ENCODE measurements at places on chromosomes 7 and 10.
A peak's percentile ranks its signal among the peaks of the same experiment; 100 is the strongest.

DNA sequence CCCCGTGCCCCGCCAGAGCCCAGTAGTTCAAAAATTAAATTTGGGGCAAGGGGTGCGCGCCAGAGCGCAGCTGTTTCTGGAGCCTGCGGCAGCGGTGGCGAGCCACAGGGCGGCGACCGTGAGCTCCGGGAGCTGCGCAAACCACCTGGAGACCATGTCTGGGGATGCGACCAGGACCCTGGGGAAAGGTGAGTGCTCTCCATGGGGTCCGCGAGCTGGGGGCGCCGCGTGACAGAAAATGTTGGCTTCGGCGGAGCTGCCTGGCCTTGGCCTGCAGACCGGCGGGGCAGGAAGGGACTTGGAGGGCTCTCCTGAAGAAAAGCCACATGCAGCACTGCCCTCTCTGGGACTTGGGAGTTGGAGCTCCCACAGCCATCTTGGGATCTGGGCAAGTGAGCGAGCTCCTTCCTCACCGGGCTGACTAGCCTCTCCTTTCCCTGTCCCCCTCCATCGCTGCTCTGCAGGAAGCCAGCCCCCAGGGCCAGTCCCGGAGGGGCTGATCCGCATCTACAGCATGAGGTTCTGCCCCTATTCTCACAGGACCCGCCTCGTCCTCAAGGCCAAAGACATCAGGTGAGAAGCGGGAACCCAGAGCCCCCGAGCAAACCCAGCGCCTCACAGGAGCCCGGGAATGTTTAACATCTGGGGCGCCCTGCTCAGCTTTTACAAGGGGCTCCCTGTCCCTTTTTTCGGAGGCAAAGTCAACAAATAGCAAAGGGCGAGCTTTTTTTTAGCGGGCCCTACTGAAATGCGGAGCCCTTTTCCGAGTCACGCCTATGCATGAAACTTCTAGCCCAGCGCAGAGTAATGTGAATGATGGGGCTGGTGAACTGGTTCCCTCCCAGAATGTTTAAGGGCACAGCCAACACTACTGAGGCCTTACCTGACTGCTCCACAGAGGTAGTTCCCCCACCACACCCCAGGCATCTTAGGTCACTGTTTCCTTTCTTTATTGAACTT is 6.1 kb downstream of the GSTO2 start:
- DNase-seq, result no peak

DNA sequence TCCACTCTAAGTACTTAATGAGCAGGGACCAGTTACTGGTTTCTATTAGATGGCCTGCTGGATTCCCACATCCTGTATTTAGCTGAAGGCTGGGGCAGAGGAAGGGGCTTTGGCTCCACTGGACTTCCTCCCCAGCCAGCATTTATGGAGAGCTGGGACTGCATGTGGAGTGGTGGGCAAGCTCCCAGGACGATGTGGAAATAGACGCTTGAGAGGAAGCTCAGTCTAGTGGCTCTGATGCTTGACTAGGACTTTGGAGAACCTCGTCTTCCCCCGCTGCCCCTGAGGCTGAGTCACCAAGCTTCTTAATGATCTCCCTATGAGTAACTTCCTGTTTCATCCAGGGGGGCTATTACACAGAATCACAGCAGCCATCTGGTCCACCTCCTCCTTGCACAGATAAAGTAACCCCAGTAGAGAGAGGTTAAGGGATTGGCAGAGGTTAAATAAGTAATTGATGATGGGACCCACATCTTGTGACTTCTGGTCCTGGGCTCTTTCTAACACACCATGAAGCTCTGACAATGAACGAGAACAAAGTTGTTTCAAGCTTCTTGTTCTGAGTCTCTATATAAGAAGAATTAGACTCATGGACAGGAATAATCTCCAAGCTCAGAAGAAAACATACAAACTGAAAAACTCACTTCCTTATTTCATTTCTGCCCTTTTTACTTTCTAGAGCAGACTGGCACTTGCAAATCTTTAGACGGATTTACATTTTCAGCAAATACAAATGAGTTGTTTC is 126.2 kb downstream of the PRPF18 start:
- peak; percentile 5 for DNase-seq

DNA sequence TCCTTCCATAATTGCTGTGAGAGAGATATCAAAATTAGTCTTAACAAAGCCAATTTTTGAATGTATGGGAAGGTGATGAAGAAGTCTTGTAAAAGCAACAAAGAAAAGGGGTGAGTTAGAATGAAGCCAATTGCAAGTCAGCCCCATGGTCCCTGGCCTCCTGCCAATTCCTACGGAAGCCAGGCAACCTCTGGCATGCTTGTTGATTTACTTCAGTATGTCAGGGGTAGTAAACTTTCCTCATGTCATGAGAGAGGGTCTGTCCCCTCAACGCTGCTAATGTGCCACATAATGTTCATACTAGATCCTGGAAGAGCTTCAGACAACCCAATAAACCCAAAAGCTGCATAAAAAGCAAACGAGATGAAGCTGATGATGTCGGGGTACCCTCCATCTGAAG is 159.1 kb upstream of the YAE1 start:
- no peak for DNase-seq

DNA sequence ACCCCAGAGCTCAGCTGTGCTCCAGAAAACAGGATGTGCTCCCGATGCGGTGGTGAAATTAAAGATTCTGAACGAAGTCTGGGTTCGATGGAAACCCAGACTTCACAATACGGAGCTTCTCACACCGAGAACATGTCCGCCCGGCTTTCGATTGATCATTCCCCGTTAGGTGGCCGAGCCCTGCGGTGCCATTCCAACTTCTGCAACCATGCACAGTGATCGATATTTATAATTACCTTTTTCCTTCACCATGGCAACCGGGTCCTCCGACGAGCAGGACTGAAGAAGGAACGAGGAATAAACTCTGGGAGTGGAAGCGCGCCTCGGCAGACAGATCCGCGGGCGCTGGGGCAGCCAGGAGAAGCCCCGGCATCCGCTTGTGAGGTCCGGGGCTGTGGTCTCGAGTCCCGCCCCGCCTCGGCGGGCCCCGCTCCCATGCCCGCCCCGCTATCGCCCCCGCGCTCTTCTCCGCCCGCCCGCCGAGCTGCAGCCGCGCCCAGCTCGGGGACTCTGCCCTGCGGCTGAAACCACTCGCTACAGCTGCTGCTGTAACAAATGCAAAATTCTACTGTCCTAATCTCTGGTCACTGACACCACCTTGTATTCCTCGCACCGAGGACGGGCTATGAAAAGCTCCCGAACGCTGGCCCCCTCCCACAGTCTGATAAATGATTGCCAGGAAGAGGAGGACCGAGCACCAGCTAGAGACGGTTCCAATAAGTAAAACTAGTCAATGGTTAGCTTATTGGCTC is 26.2 kb downstream of the ABLIM1 start:
- DNase-seq, result no peak

DNA sequence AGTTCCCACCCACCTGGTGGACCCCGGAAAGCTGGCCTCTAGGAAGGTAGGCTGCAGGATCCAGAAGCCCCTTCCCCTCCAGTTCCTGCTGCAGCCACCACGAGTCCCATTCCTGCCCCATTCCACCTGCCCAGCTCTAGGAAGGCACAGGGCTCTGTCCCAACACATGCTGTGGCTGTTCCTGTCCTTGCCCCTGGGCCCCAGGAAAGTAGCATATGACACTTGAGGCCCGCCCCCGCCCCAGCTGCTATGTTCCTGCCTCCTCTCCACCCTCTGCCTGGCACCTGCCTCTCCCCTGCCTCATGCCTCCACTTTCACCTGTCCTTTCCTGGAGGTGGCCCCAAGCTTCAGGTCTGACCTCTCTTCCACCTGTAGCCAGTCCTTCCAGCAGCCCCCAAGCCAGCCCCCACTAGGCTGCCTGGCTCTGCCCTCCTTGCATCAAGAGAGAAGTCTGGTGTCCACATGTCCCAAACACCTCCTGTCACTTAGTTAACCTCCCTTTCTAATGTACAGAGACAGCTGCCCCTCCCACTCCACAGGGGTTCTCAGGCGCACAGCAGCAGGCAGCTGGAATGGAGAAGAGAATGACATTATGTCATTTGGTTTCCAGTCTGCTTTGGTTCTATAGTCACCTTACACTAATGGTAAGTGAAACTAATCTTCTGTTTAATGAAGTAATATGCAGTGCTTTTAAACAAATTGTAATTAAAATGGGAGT is 22.7 kb downstream of the YKT6 start:
- no peak for DNase-seq

DNA sequence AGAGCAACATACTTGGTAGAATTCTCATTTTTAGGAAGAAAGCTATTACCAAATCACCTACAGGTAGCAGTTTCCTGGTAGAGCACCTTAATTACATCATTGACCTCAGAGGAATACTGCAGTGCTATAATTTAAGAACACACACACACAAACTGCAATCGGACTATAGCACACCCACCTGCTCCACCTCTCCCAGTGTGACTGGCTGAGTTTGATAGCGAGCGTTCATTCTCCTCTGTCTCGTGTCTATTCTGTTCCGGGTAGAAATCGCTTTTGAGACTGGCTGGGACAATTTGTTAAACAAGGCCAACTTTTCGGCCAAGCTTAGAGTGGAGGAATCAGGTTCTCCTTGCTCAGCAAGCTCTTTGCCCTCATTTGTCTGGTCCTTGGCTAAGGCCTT is 110.5 kb downstream of the SVIL start:
- no peak for DNase-seq

- no peak for DNase-seq
Measured at GRCh38 chr7:71553306-71553705, 421.4 kb downstream of the GALNT17 start.

DNA sequence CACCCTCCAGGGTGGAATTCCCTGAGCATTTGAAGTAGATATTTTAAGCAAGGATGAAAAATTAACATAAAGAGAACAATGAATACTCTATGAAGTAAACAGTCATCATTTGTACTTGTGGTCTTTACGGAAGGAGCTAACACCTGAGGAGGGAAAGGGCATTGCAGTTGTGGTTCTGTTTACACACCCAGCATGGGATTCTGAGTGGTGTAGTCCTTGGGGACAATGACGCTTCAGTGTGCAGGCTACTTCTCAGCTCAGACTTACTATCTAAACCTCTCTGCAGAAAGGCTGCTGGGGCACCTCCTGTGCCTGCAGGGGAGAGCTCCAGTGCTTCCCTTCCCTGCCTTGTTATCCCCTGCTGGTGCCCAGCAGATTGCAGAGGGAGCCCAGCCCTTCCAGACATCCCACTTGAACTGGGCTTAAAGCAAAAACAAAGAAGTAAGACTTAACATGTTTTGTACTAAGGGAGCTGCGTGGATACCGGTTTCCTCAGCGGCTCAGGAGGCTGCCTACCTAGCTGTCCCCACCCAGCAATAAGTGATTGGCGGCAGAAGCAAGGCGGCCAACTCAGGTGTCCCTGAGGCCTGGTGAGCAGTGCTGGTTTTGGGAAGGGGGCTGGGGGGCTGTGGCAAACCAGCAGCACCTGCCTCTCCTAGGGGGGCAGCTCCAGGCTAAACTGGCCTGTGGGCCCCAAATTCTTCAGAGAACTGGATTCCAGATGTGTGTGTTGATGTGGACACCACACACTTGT is 89.1 kb downstream of the CELF2 start:
- no peak for DNase-seq
